ENCODE measurements at places on chromosomes 12 and 14. TPM values are rescaled to one million over a fixed set of nuclear protein-coding genes. Genes with fewer than 3 reads are reported as not detected.

The RTL1 gene
- not detected for polyA plus RNA-seq

DNA sequence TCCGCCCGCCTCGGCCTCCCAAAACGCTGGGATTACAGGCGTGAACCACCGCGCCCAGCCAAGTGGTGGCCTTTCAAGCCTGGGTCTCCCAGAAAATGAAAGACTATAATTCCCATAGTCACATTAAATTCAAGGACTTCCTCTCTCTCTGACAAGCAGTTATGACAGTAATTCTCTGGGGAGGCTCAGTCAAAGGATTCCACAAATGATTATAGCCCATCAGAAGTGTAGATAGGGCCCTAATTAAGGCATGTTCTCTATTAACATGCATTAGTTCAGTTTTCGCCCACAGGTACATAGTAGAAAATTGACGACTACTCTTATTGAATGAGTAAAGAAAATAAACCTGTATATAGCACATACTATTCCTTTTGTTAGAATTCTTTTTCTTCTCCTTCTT lies 16.4 kb downstream of the PRMT8 start:
- DNase-seq, result no peak

GRCh38 chr12:102821149-102821548 lies 95.9 kb downstream of the PAH start:
- no peak for DNase-seq

The PDE6H gene
- polyA plus RNA-seq, result 0.27 TPM

- no peak for DNase-seq
These were observed 42.1 kb downstream of the SCARB1 start for GRCh38 chr12:124821252-124822200.

The ACRBP gene
- 6.4 TPM for polyA plus RNA-seq

- no peak for DNase-seq
These were observed 15.0 kb upstream of the MDM2 start for GRCh38 chr12:68792952-68793351.

GRCh38 chr14:104800015-104800770 lies 708 bp upstream of the ZBTB42 start:
- no peak for DNase-seq

DNA sequence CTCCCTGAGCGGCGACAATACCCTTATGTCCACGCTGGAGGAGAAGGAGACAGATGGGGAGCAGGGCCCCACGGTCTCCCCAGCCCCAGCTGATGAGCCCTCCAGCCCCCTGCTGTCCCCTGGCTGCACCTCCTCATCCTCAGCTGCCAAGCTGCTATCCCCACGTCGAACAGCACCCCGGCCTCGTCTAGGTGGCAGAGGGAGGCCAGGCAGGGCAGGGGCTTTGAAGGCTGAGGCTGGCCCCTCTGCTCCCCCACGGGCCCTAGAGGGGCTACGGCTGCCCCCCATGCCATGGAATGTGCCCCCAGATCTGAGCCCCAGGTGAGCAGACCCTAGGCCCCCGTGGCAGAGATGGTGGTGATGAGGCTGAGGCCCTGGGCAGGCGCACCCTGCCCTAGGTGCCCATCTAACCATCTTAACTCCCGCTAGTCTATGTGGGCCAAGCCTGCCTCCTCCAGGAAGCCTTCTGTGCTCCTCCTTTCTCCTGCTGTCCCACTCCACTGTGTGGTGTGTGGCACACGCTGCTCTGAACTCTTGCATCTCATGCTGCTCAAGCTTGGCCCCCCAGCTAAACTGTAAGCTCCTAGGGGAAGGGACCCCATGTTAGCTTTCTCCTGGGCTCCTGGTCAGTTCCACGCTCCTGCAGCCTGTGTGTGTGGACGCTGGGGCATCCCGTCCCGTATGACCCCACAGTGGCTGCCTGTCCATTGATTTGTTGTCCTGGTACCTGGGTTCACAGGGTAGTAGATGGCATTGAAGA lies 12.1 kb downstream of the MCRS1 start:
- DNase-seq, result no peak

Measured in right renal pelvis (tissue), 4 donors.